CMK (cell line): ENCODE measurements at places on chromosomes 1 and 21.

GRCh38 chr1:168057921-168058320 lies 78.8 kb downstream of the GPR161 start:
- no peak for DNase-seq

DNA sequence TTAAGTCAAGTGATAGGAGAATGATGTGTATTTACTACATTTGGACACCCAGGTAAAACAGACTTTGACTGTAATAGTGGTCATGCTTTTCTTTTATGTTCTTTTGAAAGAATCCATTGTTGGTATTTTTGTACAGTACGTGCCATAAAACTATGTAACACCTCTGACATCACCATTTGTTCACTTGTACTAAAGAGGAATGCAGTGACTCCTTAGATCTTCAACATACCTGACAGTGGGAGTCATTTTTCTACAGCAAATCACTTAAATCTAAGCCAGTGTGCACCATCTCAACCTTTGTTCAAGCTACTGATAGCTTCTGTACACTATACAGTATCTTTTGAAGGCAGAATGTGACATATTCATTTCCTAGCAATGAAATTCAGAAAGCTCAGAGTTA lies 6.3 kb upstream of the PLD5 start:
- no peak for DNase-seq

DNA sequence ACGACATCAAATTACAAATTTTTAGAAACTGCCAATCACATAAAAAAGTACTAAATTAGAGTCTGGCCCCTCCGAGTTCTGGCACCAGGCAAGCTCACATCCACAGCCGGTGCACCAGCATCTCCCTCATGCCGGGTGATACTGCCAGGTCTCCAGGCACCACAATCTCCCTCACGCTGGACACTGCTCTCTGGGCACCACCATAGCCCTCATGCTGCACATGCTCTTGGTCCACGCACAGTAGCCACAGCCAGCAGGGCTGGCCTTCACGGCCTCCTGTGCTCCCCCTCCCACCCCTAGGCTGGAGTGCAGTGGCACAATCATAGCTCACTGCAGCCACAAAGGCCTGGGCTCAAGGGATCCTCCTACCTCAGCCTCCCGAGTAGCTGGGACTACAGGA lies 65.5 kb downstream of the AKT3 start:
- no peak for DNase-seq

DNA sequence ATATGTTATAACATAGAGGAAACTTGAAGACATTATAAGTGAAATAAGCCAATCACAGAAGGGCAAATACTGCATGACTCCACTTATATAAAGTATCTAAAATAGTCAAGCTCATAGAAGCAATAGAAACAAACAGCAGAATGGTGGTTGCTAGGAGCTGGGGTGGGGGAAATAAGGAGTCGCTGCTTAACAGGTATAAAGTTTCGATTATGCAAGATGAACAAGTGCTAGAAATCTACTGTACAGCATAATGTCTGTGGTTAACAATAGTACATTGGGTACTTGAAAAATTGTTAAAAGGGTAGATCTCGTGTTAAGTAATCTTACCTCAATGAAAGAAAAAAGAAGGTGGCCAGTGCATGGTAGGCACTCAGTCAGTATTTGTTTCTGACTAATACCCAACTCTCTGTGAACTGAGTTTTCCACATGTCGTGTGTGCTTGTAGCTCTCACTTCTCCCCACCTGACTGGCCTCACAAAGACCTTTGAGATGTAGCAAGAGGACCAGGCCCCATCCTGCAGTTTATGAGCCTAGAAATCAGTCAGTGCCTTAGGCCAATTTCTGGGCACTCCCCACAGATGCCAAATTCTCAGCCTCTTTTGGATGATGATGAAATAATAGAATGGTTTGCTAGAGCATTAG lies 14.7 kb upstream of the SPRR5 start:
- DNase-seq: no peak

GRCh38 chr1:24679725-24680124 lies 36.6 kb downstream of the SRRM1 start:
- no peak for DNase-seq

- DNase-seq: no peak
These were observed 861 bp upstream of the DRAXIN start for GRCh38 chr1:11690397-11691301.

- DNase-seq: no peak
These were observed 5.9 kb downstream of the IARS2 start for GRCh38 chr1:220099826-220100225.

DNA sequence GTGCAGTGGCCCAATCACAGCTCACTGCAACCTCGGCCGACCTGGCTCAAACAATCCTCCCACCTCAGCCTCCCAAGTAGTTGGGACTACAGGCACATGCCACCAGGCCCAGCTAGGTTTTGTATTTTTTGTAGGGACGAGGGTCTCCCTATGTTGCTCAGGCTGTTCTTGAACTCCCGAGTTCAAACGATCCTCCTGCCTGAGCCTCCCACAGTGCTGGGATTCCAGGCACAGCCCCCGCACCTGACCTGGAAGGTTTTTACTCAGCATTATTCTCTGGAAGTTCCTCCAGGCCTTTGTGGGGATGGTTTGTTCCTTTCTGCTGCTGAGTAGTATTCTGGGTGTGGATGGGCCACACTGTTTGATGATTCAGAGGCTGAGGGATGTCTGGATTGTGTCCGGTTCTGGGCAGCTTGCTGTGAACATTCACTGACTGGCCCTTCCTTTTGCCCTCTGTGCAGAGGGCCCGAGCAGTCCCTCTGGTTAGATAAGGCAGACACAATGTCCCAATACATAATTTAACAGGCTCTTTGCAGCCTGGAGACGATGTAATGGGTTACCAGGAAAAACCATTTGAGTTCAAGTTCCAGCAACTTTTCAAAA lies 6.0 kb upstream of the TRAPPC10 start:
- DNase-seq: no peak

- DNase-seq: no peak
These were observed 44.6 kb upstream of the TMEM125 start for GRCh38 chr1:43225168-43225567.
